ENCODE measurements at places on chromosomes 1 and 21.

GRCh38 chr1:223628233-223629125 is 37.0 kb downstream of the CAPN8 start:
- DNase-seq = peak; percentile 37

GRCh38 chr1:152252157-152252556 is 28.2 kb upstream of the HRNR start:
- DNase-seq = no peak

GRCh38 chr1:86119214-86119764 is 37.3 kb downstream of the COL24A1 start:
- DNase-seq = no peak

- DNase-seq = no peak
Measured at GRCh38 chr1:164602480-164603093, 43.6 kb downstream of the PBX1 start.

DNA sequence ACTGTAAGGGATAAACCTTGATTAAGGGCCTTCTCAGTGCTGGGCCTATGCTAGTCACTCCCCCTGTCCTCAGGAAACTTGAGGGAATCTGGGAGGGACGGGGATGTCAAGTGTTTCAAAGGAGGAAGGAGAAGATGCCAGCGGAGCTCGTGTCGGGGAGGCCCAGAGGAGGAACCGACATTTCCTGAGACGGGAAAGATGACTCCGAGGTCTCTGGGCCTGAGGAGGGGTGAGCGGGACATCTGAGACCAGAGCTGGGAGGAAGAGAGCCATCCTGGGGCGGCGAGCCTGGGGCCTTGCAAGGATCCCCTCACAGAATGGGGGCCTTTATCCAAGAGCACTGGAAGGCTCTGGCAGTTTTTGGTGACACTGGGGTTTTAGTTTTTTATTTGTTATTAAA is 10.4 kb downstream of the SLC66A1 start:
- no peak for DNase-seq

- DNase-seq = no peak
Measured at GRCh38 chr1:229097356-229097755, 173.6 kb upstream of the RAB4A start.

DNA sequence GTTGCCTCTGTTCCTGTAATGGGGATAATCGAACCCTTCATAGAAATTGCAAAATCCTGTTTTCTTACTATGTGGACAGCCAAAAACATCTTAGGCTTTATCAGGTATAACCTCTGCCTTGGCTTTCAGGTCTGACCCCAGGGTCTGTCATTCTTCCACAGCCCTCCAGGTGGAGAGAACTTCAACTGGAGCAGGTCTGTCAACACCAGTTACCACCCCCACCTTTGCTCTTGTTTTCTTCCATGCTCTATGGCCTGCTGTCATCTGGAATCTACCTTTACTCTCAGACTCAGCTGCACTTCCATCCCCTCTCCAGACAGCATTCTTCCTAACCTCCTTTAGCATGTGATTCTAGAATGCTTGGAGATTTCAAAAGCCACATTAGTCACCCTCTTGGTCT is 10.4 kb upstream of the GJA9 start:
- no peak for DNase-seq

DNA sequence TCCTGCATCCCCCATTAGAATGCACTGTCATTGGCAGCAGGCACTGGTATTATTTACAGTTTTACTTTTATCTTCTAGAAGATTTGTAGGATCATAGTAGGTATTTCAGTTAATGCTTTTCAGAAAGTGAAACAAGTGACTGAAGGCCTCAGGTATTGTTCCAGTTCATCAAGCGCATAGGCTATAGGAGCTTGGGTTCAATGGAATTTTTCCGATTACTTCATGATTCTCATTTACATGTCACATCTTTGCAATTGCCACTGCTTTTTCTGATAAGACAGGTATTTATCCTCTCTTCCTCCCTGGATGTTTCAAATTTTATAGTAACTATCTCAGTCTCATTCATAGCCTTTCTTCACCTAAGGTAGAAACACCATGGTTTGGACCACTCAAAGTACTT is 161.3 kb downstream of the NTPCR start:
- no peak for DNase-seq

- DNase-seq = no peak
Measured at GRCh38 chr1:164843743-164844500, 284.9 kb downstream of the PBX1 start.

DNA sequence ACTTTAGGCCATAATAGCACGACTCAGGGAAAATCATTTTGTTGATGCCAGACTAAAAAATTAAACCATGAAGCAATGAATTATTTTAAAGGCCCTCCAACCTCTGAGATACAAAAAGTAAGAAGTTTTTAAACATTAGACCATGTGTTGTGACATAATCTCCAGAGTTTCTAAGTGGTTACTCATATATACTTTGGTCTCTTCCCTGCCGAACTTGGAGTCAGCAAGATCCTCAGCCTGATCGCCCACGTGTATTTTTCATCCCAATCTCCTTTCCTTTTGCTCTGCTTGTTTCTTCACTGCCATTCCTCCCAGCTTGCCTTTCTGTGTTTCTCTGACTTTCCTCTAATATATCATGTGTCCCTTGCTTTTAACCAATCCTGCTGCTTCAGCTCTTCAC is 3.8 kb downstream of the ARV1 start:
- DNase-seq = no peak

DNA sequence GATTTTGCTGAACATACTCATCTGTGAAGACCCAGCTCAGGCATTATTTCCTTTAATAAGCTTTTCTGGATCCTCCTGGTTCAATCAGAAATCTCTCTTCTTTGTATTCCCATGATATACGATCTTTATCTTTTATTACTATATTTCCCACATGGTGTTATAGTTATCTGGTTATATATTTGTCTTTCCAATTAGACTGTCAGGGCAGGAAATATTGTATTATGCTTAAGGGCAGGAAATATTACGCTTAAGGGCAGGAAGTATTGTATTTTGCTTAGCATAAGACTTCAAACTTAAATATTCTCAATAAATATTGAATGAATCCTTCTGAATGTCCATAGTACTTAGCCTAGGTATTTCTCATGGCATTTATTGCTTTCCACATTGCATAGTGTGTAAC is 122.2 kb downstream of the COQ8A start:
- DNase-seq = no peak
